ENCODE measurements at places on chromosomes 16 and 17.

GRCh38 chr17:44502598-44503146 is 534 bp downstream of the GPATCH8 start:
- DNase-seq, result no peak

GRCh38 chr17:12545877-12546513 is 119.7 kb upstream of the MYOCD start:
- peak; percentile 28 for DNase-seq

GRCh38 chr16:2081201-2082084 is 33.7 kb downstream of the TSC2 start:
- DNase-seq, result no peak

GRCh38 chr17:77214743-77215142 is 74.0 kb downstream of the SEC14L1 start:
- no peak for DNase-seq

GRCh38 chr16:11245988-11246387 is 10.0 kb downstream of the SOCS1 start:
- DNase-seq, result no peak

- DNase-seq, result peak; percentile 32
These were observed 534.1 kb downstream of the GRIN2A start for GRCh38 chr16:9647981-9648701.

- DNase-seq, result no peak
These were observed 67.9 kb downstream of the CPPED1 start for GRCh38 chr16:12735805-12736204.

DNA sequence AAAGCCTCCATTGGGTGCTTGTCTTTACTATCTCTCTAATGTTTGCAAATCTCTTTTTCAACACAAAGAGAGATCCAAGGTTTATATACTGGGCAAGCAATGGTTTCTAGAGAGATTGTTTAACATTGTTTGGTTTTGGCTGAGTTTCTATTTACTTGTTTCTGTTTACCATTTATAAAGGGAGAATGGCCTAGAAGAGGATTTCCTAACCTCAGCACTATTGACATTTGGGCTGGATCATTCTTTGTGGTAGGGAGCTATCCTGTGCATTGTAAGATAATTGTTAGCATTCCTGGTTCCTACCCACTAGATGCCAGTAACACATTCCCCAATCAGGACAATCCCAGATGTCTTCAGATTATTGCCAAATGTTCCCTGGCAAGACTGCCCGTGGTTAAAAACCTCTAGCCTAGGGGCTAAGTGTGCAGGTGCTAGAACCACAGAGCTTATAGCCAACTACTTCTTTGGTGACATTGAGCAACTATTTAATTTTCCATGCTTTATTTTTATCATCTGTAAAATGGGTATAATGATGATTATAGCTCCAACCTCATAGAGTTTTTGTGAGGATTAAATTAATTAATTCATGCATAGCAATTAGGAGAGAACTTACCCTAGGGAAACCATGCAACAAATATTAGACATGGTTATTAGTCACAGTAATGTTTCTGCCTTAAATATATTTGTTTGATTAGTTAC is 413.9 kb upstream of the MAF start:
- DNase-seq, result no peak

GRCh38 chr17:385178-385835 is 32.7 kb upstream of the RPH3AL start:
- DNase-seq, result no peak

DNA sequence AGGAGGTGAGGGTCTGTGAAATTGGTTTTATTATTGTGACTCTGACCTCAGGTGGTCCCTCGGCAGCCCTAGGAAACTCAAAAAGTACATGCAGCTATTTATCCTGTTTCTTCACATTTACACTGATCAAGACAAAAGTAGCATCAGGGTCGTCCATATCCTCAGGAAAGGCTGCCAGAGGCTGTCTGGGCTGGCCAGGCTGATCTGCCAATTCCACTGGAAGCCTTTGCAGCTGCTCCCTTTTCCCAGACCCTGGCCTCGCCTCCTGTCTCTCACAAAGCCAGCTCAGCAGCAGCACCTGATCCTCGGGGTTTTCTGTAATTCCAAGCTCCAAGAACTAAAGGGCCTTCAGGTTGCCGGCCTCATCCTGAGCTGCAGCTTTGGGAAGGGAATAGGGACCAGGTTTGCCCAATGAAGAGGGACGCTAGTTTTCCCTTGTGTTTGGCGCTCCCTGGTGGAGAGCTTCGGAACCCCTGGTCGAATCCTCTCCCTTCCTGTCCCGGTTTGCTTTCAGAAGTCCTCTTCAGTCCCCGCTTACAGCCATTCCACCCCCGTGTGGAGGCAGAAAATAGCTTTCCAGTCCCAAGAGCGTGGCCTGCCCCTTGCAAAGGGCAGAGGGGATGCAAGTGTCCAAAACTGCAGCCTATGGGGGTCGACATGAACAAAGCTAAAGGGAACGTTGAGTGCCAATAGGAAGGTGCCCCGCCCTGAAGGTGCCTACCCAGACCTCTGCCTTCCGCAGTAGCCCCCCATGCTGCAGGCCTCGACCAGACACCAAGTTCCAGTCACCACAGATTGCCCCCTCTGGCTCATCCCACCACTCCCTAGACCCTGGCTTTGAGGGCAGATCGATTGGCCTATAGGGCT is 13.4 kb downstream of the MFSD6L start:
- peak; percentile 83 for DNase-seq

- DNase-seq, result no peak
These were observed 119.5 kb downstream of the IRF8 start for GRCh38 chr16:86018487-86018886.

GRCh38 chr17:47978324-47978723 is 7.4 kb downstream of the CDK5RAP3 start:
- peak; percentile 78 for DNase-seq

DNA sequence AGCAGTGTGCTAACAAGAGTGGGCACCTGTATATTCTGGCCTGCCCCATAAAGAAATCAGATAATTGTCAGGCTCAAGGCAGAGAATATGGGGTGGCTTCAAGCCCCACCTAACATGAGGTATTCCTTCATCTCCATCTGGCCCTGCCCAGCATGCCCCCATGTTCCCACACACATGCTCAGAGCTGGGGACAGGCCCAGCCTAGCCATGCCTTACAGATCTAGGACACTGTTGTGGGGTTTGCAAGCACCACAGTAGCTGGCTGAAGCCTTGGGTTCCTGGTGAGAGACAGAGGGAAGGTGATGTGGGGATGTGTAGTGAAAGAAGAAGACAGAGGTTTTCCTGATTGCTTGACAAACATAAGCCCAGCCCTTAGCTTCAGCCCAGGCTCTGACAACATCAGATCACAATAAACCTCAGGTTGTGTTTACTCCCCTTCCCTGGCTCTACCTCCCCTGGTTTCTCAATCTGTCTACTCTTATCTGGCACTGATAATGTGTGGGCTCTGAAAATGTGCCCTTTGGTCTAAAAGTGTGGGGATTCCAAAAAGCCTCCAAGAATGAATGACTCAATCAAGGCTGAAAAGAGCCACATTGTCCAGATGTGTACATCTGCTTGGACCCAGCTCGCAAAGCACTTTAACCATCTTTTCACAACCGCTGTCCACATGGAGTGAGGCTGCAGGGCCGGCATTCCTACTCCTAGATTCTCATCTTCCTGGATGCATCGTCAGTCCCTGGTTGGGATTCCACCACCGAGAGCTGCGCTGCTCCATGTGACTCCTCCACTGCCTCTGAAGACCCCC is 34.4 kb downstream of the CDRT4 start:
- no peak for DNase-seq

DNA sequence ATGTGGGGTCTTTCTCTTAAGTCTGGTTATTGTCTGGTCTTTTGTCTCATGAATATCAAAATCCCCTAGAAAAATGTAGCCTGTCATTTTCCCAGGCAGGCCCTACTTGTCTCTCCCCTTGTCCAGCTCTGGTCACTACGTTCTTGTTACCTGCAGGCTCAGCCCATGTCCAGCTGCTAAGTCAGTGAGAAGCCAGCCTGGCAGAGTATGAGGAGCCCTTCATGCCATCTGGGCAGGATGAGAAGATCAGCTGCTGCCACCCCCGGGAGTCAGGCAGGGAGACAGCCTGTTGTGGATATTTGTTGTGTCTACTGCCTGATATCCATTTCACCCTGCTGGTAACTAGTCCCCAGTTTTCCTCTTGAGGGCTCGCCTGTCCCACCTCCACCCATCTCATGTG is 88.9 kb downstream of the ASIC2 start:
- DNase-seq, result no peak

DNA sequence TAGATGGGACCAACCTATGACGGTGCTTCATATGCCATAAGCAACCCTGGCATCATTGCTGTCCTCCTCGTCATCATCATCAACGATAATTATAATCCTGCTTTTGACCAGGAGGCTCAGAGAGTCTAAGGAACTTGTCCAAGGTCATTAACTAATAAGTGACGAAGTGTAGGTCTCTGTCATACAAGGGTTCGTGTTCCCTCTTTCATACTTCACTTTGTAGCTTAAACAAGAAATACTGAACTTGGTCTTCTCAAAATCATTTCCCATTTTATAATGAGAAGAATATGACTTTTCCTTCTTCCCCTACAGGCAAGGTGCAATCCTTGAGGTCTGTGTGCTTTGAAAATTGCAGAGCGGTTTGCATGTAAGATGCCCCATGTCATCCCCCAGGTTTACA is 31.2 kb upstream of the PIK3R6 start:
- DNase-seq, result no peak

GRCh38 chr17:27952366-27952765 is 59.2 kb upstream of the LYRM9 start:
- DNase-seq, result no peak

DNA sequence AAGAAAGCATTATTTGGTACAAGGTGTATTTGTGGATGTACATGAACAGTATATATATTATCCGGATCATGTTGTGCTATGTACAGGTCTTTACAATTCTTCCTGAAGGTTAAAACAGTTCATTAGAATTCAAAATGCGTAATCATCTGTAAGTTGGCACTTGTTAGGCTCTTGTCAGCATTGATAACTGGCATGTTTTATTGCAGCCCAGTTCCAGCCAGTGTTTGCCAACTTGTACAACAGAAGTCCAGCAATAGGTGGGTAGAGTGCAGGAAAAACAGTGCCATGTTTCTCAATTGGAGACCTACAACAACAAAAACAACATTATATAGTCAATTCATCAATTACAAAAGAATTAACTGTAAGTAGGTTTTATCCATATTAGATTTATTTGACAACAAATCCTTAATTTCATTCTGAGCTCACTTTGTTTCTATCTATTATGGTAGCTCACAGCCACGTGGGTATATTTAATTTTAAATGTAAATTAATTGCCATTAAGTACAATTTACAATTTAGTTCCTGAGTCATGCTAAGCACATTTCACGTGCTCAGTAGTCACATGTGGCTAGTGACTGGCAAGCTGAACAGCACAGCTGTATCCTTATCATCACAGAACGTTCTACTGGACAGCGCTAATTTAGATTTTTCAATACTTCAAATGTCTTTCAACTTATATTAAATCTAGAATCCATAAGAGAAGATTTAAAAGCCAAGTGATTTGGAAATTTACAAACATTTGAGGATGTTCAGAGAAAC is 8.6 kb upstream of the ANKFY1 start:
- DNase-seq, result no peak

GRCh38 chr16:15434425-15435215 is at the start of gene BMERB1:
Gene BMERB1 (plus strand): TSS chr16:15434588. CDS start chr16:15434654, 66 bp downstream.
- DNase-seq, result peak; percentile 36

DNA sequence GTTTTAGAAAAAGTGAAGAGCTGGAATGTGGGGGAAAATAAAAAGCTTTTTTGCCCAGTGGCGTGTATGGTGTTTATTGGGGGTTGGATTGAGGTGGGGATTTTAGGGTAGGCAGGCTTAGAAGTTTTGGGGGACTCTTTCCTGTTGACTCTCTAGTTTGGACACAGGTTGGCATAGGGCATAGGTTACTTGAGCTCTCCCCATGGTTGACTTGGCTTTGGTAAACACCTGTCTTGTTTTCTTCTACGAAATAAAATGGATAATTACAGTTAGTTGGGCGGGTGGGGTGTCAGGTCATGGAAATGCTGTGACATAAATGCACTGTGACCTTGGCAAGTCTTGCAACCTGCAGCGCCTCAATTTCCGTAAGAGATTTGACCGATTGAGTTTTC is 680 bp upstream of the TAOK2 start:
- no peak for DNase-seq

DNA sequence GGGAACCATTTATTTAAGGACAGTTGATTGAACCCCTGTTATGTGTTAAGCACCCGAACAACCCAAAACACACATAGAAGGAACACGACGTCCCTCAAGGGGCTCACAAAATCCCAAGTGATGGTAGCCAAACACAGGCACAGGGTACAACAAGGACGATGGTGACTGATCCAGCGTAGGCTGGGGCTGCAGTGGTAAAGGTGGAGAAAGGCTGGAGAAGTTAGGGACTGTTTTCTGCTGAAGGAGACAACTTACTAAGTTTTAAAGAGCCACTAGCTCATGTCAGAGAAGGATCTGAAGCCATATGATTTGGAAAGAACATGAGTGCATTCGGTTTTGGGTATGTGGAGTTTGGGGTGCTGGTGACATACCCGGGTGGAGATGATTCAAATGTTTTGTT is 229.6 kb upstream of the TNRC6C start:
- no peak for DNase-seq

- DNase-seq, result peak; percentile 67
These were observed 45.3 kb downstream of the BRD7 start for GRCh38 chr16:50323335-50324011.

GRCh38 chr17:13995856-13996271 is 73.4 kb upstream of the COX10 start:
- DNase-seq, result no peak

- peak; percentile 78 for DNase-seq
These were observed 218.5 kb upstream of the CIBAR2 start for GRCh38 chr16:85330694-85331188.

DNA sequence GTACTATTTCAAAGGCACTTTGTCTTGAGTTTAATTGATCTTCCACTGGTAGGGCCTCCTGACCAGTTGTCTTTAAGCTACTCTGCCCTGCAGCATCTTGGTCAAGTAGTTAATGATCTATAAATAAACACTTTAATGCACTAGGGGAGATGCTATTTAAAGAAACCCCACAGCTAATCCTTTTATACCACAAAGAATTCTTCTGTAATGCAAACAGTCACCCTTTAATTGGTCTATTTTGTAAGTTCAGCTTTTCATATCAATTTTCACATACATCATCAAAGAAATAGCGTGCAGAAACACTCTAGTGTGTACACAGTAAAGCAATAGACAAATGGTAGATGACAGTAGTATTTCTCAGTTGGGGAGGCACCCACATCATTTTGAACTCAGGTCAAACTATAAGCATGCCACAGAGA is 70.3 kb downstream of the PMP22 start:
- no peak for DNase-seq

DNA sequence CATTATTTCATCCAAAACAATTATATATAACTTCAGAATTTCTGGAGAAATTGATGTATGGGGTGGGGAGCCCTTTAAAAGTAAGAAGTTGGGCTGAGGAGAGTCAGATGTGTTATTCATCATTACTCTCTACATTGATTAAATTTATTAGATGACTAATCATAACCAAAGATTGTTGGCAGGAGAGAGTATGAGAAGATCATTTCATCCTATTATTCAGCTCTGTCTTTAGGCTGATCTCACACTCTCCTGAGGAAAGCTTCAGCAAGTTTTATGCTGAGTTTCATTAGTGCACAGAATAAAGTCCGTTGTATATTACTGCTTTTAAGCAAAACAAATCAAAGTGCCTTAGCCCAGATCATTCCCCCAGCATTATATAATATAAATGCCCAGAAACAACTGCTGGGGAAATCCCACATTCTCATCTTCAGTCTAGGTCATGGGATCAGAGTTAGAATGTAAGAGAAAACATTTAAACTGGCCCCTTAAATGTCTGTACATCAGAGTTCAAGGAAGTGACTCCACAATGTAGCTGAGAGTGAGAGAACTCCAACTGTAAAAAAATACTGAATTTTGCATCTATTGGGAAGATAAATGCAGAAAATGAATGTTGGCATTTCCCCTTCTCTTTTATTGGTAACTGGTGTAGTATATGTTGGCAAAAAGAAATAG is 130.1 kb upstream of the HLF start:
- DNase-seq, result no peak

GRCh38 chr16:6165330-6165979 is 1067.9 kb upstream of the EEF2KMT start:
- peak; percentile 45 for DNase-seq

Data from NCI-H1694 (cell line).